ENCODE measurements at places on chromosomes 2 and 18. TPM values are rescaled to one million over a fixed set of nuclear protein-coding genes. Genes with fewer than 3 reads are reported as not detected.

Gene ALLC
- not detected for total RNA-seq

Gene CIB4
- not detected for total RNA-seq

GRCh38 chr2:136126421-136126926 lies 8.5 kb upstream of the CXCR4 start:
- H3K4me1 ChIP-seq: no peaks in the 10 kb centered on the region
- H3K27me3 ChIP-seq: no peaks in the 10 kb centered on the region
- H3K27ac ChIP-seq: no peak overlapping the region
- H3K36me3 ChIP-seq: no peaks in the 10 kb centered on the region
- H3K4me3 ChIP-seq: no peak overlapping the region

- no peaks in the 10 kb centered on the region for H3K27me3 ChIP-seq
- peaks cover 1% of the 10 kb centered on the region for H3K4me1 ChIP-seq
- H3K36me3 ChIP-seq: no peaks in the 10 kb centered on the region
- no peak overlapping the region for H3K4me3 ChIP-seq
- H3K27ac ChIP-seq: no peak overlapping the region
Measured at GRCh38 chr18:70421471-70422390, 132.9 kb downstream of the SOCS6 start.

GRCh38 chr2:159228081-159228581 lies 58.4 kb downstream of the WDSUB1 start:
- H3K27ac ChIP-seq: no peak overlapping the region
- H3K27me3 ChIP-seq: no peaks in the 10 kb centered on the region
- no peak for DNase-seq
- no peaks in the 10 kb centered on the region for H3K36me3 ChIP-seq

DNA sequence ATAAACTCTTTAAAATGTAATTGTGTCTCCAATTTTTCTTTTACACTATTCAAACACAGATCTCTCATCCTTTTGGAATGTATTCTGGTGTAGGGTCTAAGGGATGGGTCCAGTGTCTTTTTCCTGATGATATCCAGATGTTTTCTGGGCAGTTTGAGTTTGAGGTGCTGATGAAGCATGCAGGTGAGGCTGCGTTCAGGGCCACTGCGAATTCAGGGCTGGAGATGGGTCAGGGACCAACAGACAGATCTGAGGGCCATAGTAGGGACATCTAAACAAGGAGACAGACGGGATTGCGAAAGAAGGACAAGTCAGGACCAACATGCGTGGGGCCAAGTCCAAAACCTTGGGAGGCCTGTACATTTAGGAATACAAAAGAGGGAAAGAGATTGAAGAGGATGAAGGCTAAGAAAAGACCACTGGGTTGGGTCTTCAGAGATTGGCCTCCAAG lies 70.2 kb downstream of the ACAA2 start:
- no peak overlapping the region for H3K27ac ChIP-seq
- H3K4me1 ChIP-seq: no peaks in the 10 kb centered on the region
- no peaks in the 10 kb centered on the region for H3K27me3 ChIP-seq
- no peak for DNase-seq

DNA sequence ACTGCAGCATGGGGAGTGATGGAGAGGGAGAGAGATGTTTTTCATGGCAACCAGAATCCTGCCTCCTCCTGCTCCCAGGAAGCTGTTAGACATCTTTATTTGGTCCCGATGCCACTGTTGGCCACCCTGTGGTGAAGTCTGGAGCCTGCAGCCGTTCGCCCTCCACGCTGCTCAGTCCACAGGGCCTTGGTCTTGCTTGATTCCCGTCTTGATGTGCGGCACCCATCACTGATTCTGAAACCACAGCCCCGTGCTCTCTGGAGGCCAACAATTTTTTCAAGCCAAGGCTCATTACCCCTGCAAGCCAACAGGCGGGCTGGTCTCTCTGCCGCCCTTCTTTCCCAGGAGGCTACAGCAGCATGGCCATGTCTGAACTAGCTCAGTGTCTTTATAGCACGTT lies 24.5 kb downstream of the SIGLEC15 start:
- H3K36me3 ChIP-seq: no peaks in the 10 kb centered on the region
- H3K27ac ChIP-seq: no peak overlapping the region
- no peak overlapping the region for H3K4me3 ChIP-seq
- peaks cover 4% of the 10 kb centered on the region for H3K4me1 ChIP-seq
- no peaks in the 10 kb centered on the region for H3K27me3 ChIP-seq

Gene CMPK2
- total RNA-seq: 2.7 TPM

Gene RUFY4
- not detected for total RNA-seq

DNA sequence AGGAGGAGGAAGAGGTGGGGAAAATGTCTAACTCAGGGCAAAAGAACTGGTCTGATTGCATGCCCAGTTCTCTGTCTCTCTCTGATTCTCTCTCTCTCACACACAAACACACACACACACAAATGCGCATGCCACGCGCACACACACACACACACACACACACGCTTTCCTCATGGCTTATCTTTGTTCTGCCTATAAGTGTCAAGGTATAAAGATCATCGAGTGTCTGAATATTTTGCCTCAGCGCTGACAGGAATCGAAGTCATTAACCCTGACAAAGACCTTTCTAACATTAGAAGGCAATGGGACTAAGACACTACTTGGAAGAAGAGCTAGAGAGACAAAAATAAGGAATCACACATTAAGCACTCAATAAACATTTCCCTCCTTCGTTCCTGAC lies 497.1 kb upstream of the KLHL29 start:
- no peaks in the 10 kb centered on the region for H3K36me3 ChIP-seq
- DNase-seq: no peak
- no peaks in the 10 kb centered on the region for H3K4me1 ChIP-seq

- H3K27me3 ChIP-seq: no peaks in the 10 kb centered on the region
- no peak overlapping the region for H3K27ac ChIP-seq
- DNase-seq: no peak
Measured at GRCh38 chr2:12240206-12240605, 476.5 kb upstream of the TRIB2 start.

GRCh38 chr2:98734823-98735260 lies 3.9 kb upstream of the MGAT4A start:
- DNase-seq: no peak
- no peaks in the 10 kb centered on the region for H3K4me1 ChIP-seq
- H3K36me3 ChIP-seq: no peaks in the 10 kb centered on the region

Gene RAPH1
- 6.8 TPM for total RNA-seq

DNA sequence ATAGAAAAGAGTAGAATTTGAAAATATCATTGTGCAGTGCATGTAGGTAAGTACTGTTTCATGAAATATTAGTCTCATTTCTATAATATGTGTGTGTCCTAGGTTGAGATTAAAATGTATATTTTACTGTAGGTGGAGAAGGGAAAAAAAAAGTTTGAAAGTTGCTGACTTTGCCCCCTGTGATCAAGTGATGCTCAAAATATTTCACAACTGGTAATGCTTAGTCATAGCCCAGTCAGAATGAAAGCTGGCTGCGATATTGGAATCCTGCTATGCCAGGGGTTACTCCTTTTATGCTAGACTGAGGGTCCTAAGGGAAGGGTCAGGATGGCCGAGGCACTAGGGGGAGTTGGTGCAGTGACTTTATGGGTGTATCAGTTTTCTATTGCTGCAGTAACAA lies 19.5 kb upstream of the CFAP36 start:
- no peaks in the 10 kb centered on the region for H3K27me3 ChIP-seq
- no peak for DNase-seq
- no peaks in the 10 kb centered on the region for H3K36me3 ChIP-seq
- H3K4me1 ChIP-seq: no peaks in the 10 kb centered on the region
- no peak overlapping the region for H3K27ac ChIP-seq
- H3K4me3 ChIP-seq: no peak overlapping the region

- no peaks in the 10 kb centered on the region for H3K36me3 ChIP-seq
- no peaks in the 10 kb centered on the region for H3K27me3 ChIP-seq
- no peak overlapping the region for H3K27ac ChIP-seq
- no peaks in the 10 kb centered on the region for H3K4me1 ChIP-seq
- H3K4me3 ChIP-seq: no peak overlapping the region
- DNase-seq: no peak
Measured at GRCh38 chr2:199131136-199131655, 326.5 kb downstream of the SATB2 start.

- no peak overlapping the region for H3K27ac ChIP-seq
- H3K27me3 ChIP-seq: no peaks in the 10 kb centered on the region
- peaks cover 12% of the 10 kb centered on the region for H3K4me1 ChIP-seq
Measured at GRCh38 chr2:65313126-65313953, 85.7 kb downstream of the ACTR2 start.

Gene GAD1
- 0.36 TPM for total RNA-seq

GRCh38 chr2:134736167-134736880 lies 17.5 kb upstream of the TMEM163 start:
- H3K36me3 ChIP-seq: no peaks in the 10 kb centered on the region
- no peaks in the 10 kb centered on the region for H3K4me1 ChIP-seq
- no peak overlapping the region for H3K4me3 ChIP-seq
- DNase-seq: no peak
- H3K27me3 ChIP-seq: no peaks in the 10 kb centered on the region

DNA sequence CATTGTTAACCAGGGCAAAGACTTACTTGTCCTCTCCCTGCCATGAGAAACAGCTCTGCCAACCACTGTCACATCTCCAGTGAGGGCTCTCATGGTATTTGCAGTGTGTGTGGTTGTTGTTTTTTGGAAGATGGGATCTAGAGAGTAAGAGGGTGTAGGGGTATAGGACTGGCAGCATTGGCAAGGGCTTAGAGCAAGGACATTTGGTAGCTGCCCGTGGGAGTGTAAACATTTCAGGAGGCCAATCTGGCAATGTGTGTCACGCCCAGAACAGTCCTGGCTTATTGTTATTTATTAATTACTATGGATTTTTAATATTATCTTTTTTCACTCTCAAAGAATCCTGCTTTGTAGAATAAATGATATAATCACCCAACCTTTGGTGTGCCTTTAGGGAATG lies 90.5 kb downstream of the TMEM17 start:
- no peak for DNase-seq
- no peaks in the 10 kb centered on the region for H3K36me3 ChIP-seq
- H3K27me3 ChIP-seq: no peaks in the 10 kb centered on the region
- peaks cover 9% of the 10 kb centered on the region for H3K4me1 ChIP-seq

DNA sequence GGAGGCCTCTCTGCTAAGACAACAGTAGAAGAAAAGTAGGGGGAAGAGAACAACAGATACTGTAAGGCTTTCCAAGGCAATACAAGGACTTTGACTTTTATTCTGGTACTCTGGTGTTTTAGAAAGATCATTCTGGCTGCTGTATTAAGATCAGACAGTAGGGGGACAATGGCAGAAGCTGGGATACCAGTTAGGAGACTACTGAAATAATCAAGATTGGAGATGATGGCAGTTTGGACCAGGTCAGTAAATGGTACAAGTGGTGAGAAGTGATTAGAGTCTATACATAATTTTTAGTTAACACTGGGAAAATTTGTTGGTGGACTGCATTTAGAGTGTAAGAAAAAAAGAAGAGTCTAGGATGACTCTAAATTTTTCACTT lies 139.7 kb downstream of the ROCK1 start:
- H3K27ac ChIP-seq: no peak overlapping the region
- H3K36me3 ChIP-seq: no peaks in the 10 kb centered on the region
- H3K4me3 ChIP-seq: no peak overlapping the region

DNA sequence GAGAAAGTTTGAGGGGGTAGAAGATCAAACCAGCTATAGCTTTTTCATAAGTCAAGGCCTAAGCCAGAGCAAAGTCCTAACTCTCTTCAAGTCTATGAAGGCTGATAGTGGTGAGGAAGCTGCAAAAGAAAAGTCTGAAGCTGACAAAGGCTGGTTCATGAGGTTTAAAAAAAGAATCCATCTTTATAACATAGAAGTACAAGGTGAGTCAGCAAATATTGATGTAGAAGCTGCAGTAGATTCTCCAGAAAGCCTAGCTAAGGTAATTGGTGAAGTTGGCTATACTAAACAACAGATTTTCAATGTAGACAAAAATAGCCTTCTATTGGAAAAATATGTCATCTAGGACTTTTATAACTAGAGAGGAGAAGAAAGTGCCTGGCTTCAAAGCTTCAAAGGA lies 141.4 kb upstream of the ZNF521 start:
- H3K4me3 ChIP-seq: no peak overlapping the region
- no peak for DNase-seq

Gene SERPINB10
- total RNA-seq: not detected

GRCh38 chr2:10537522-10538199 lies 89.5 kb upstream of the ODC1 start:
- DNase-seq: no peak
- H3K4me3 ChIP-seq: no peak overlapping the region
- no peak overlapping the region for H3K27ac ChIP-seq

- H3K27ac ChIP-seq: peak overlapping the region; percentile 95
- peak; percentile 63 for DNase-seq
- peaks cover 8% of the 10 kb centered on the region for H3K4me1 ChIP-seq
- H3K27me3 ChIP-seq: no peaks in the 10 kb centered on the region
Measured at GRCh38 chr2:39437522-39438296, 624 bp upstream of the MAP4K3 start.

DNA sequence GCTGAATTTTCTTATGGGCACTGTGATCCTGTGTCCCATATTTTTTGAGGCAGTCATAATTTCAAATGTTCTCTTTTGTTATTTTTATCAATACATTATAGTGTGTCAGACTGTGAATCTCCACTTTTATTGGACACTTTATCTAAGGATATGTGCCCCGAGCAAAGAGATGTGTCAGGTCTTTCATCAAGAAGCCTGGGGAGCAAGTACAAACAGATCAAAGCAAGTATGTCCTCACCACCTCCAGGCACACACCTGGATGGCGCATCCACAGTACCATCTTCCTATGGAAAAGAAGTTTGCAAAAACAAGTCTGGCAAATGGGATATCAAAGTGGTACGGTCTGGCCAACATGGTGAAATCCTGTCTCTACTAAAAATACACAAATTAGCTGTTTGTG lies 81.0 kb upstream of the ZNF236 start:
- H3K27ac ChIP-seq: no peak overlapping the region
- H3K36me3 ChIP-seq: no peaks in the 10 kb centered on the region
- H3K4me3 ChIP-seq: no peak overlapping the region
- H3K4me1 ChIP-seq: no peaks in the 10 kb centered on the region
- no peaks in the 10 kb centered on the region for H3K27me3 ChIP-seq
- no peak for DNase-seq

Gene LRRC30
- total RNA-seq: not detected

DNA sequence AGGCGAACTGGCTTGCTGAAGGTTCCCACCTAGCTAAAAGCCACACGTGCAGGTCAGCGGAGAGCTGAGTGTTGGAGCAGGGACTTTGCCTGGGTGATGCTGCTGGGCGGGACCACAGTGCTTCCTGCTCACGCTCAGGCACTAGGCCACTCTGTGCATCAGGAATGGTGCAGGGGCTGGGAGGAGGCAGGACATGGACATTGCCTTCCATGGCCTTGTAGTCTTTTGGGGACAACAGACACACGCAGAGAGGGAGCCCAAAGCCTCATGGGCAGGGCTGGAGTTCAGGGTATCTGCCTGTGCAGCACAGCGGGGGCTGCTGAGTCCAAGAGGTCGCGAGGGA lies 207.2 kb downstream of the ZBTB7C start:
- no peak for DNase-seq
- H3K27me3 ChIP-seq: no peaks in the 10 kb centered on the region
- no peak overlapping the region for H3K4me3 ChIP-seq
- H3K4me1 ChIP-seq: no peaks in the 10 kb centered on the region
- H3K27ac ChIP-seq: no peak overlapping the region

- peaks cover 5% of the 10 kb centered on the region for H3K4me1 ChIP-seq
- H3K27me3 ChIP-seq: no peaks in the 10 kb centered on the region
- no peak for DNase-seq
- peak overlapping the region; percentile 0 for H3K27ac ChIP-seq
- no peak overlapping the region for H3K4me3 ChIP-seq
Measured at GRCh38 chr2:28406276-28407096, 13.8 kb downstream of the FOSL2 start.

Gene IL18RAP
- total RNA-seq: 0.33 TPM

- no peak for DNase-seq
- no peaks in the 10 kb centered on the region for H3K36me3 ChIP-seq
- H3K4me3 ChIP-seq: no peak overlapping the region
- H3K4me1 ChIP-seq: peaks cover 2% of the 10 kb centered on the region
- no peak overlapping the region for H3K27ac ChIP-seq
Measured at GRCh38 chr2:201990069-201990468, 43.6 kb upstream of the FZD7 start.

Data from ovary (tissue), 10 donors.